ENCODE measurements at places on chromosomes 2 and 18.

GRCh38 chr18:58891776-58892175, 27.1 kb downstream of the ZNF532 start:
- DNase-seq = no peak

GRCh38 chr2:165017966-165018596, 62.8 kb upstream of the SLC38A11 start:
- no peak for DNase-seq

DNA sequence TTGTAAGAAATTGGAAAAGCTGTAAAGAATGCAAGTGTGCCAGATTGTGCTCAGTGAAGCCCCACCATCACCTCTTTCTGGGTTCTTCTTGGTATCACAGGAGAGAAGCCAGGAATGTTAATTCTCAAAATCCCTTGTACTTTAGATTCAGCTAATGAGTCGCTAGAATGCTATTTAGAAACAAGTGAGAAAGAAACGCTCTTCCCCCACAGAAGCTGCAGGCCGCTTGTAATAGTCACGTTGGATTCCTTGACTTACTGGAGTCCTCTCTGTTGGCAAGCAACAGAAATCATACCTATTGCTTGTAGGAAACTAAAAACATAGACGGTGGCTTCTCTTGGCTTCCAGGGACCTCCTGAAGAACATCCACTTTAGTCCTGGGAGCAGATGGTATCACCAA, 375.6 kb upstream of the LRATD1 start:
- peak; percentile 63 for DNase-seq

DNA sequence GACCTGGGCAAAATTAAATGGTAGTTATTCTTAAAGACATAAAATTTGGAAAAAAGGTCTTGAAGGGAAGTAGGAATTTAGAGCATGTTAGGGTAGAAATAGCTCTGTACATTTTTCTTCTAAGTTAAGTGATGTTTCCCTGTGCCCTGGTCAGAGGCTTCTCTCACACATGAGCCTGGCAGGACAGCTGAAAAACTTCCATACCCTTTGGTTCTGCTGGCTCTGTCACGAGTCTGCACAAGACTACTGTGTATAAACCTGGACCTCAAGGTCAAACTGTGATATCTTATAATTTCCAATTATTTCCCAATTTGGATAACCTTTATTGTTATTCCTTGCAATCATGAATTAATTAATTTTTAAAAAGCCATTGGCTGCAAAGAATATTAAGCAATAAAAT, 664.7 kb downstream of the BCL11A start:
- DNase-seq = no peak

DNA sequence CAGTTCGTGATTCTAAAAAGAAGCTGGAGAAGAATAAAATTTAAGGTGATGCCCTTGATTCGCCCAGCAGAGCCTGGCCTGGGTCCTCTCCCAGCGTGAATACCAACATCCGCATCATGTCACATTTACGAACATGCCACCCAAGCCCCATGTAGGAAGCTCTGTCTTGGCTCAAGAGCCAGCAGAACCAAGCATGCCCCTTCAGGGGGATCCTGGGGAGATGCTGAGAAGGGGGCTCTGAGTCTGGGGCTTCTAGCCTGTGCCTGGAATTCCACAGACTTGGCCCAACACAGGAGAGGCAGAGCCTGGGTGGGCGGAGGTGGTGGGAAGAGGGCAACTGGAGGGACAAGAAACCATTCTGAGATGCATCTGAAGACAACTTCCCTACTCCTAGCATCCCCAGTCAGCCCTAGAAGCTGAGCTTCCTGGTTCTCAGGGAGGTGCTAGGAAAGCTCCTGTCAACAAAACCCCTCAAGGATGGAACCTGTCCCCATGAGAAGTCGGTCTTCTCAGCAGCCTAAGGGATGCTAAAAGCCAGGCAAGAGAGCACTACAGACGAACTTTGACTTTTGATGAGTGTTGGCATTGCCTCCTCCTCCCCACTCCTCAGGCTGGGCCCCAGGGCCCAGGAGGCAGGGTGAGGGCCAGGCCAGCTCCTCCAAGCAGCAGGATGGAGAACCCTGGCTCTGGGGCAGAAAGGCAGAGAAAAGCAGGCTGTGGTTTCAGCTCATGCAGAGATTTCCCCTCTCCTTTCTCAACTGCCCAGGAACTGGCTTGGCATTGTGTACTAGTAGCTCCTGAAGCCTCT, 57.9 kb downstream of the POLR1A start:
- DNase-seq = no peak

- no peak for DNase-seq
These were observed 63.3 kb upstream of the EFEMP1 start for GRCh38 chr2:55986700-55987440.

DNA sequence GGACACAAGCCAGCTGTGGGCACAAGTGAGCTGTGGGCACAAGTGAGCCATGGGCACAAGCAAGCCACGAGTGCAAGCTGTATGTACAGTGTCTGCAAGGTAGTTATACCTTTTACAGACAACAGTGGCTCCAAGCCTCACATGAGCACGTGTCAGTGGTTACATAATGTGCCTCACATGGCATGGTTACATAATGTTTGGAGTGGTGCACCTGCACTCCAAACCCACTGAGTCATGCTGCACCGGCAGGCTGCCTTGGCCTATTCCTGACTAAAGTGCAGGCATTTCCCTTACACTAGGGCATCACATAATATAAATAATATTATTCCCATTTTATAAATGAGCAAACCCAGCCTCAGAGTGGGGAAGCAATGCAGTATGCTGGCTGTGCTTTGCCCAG, 62.6 kb downstream of the MARCO start:
- DNase-seq = peak; percentile 49

- DNase-seq = no peak
These were observed 10.4 kb upstream of the UBE2F start for GRCh38 chr2:237956402-237956736.

DNA sequence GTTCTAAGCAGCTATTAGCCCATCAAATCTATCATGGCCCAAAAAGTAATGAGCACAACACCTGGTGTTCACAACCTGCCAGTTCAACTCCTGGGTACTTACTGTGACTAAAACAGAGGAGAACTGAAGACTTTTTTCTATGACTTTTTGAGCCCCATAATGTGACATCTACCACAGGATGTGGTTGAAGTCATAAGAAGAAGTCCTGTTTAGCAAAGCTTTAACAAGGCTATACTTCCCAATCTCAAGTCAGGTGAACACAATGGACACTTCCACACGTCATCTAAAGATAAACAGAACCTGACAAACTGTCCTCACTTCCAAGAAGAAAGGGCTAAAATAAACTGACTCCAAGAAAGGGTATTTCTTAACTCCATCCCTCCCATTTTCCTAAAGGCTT, 138.8 kb downstream of the ATAD2B start:
- no peak for DNase-seq

DNA sequence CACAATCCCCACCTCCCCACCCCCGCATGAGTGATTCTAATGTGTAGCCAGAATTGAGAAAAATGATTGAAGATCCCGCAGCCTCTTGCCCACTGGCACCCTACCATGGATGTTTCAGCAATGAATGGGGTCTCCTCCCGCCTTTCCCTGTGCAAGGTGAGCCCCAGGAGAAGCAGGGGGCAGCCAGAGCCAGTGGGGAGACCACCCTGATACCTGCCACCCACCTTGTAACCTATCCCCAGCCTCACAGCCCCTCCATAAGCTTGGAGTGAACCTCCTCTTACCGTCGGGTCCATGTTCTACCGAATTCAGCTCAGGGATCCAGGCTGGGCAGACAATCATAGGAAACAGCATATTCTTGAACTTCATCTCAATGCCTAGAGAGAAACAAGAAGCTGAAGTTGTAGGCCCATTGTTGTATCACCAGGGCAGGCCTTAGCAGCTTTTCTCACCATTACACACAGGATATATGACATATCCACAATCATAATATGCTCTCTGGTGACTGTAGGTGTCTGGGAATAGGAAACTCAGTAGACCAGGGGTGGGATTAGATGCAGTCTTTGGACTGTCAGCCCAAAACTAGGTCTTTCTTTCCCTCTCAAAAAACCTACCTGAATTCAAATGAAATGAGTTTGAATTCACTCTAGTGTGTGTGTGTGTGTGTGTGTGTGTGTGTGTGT, 30.9 kb downstream of the XDH start:
- DNase-seq = peak; percentile 83

All from bronchial epithelial cell (primary cell).